Stimulated activated naive CD4-positive, alpha-beta T cell (primary cell): ENCODE measurements at places on chromosomes 12 and 14.

DNA sequence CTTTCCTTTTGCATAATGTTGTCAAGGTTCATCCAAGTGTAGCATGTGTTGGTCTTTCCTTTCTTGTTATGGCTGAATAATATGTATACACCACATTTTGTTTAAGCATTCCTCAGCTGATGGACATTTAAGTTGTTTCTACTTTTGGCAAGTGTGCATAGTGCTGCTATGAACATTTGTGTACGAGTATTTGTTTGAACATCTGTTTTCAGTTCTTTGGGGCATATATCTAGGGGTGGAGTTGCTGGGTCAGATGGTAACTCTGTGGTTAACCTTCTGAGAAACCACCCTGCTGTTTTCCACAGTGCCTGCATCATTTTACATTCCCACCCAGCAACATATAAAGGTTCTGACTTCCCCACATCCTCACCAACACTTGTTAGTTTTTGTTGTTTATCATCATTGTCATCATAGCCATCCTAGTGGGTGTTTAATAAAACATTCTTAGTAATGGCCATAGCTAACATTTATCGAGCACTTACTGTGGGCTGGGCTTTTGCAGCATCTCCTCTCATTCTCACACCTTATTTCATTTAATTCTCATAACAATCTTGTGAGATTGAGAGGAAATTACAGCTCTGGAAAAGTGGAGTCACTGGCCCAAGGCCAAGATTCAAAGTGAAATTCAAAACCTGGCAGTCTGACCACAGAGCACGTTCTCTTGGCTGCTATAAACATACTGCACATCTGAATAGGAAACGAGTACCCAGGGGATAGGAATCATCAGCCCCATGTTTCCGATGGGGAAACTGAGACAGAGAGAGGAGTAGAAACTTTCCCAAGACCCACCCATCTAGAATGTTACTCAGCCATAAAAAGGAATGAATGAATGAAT, 193.6 kb downstream of the KSR2 start:
- DNase-seq = no peak

DNA sequence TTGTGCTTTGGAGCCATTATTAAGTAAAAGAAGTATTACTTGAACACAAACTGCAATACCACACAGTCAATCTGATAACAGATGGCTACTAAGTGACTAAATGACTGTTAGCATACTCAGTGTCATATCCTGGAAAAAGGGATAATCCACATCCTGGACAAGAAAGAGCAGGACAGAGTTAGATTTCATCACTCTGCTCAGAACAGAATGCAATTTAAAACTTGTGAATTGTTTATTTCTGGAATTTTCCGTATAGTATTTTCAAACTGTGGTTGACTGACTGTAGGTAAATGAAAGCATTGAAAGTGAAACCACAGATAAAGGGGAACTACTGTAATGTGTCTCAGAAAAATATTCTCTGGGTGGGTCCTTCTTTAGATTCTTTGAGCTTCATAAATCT, 458.8 kb downstream of the TMEM117 start:
- DNase-seq = no peak

- DNase-seq = no peak
Measured at GRCh38 chr12:116319898-116320621, 42.6 kb upstream of the MED13L start.

- DNase-seq = no peak
Measured at GRCh38 chr12:84696908-84697540, 215.6 kb downstream of the SLC6A15 start.

- no peak for DNase-seq
Measured at GRCh38 chr14:75752907-75753594, 92.0 kb downstream of the TTLL5 start.

GRCh38 chr14:32329146-32329545, at the start of gene AKAP6:
Gene AKAP6 (plus strand): TSS chr14:32329298. CDS start chr14:32433494, 104,196 bp downstream.
- DNase-seq = no peak

DNA sequence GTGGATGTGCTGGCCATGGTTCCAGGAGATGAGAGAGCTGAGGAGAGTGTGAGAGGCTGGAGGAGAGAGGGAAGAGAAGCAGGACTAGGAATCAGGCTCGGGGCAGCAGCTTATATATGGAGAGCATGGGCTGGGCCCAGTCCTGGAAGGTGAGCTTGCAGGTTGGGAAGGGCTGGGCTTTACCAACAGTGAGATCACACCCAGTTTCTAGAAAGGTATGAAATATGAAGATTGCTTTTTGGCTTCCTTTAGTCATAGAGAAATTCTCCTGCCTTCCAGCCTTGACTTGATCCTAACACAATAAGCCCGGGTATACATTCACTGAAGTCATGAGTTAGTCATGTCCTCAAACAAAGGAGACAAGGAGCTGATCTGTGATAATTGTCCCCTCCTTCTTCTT, at the start of gene KRT6A:
Gene KRT6A, minus strand, starts transcription at position 86 of the 400 bp plus-strand sequence. Its CDS starts 69 bp downstream, at position 17.
- DNase-seq = no peak

DNA sequence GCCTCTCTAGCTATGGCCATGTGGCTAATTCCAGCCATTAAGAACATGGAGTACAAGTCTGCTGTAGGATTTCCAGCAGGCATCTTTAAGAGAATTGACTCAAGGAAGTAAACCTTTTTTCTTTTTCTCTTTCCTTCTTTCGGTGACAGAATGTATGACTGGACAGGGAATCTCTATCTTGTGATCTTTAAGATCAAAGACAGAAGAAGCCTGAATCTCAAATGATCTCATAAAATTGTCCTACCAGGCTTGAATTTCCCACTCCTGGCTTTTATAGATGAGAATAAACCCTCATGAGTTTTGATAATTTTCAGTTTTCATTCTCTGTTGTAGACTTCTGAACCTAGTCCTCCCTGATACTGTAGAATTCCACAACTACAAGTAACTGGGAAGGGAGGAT, 11.4 kb downstream of the DUSP6 start:
- DNase-seq = no peak

GRCh38 chr12:121590476-121591143, 9.8 kb upstream of the KDM2B start:
- peak; percentile 50 for DNase-seq

DNA sequence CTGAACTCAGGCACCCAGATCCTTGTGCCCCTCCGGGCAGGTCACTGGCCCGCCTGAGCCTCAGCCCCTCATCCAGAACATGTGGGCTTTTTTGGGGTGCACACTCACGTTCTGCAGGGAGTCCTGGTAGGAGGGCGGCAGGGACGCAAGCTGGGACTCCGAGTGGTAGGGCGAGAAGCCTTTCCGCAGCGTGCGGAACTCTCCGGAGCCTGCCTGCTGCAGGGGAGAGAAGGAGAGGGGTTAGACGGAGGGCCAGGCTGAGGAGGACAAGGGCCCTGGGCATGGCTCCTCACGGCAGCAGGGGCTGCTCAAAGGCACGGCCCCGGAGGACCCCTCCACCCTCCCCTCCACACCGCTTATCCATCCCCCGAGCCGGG, 40.8 kb downstream of the CCNK start:
- no peak for DNase-seq

DNA sequence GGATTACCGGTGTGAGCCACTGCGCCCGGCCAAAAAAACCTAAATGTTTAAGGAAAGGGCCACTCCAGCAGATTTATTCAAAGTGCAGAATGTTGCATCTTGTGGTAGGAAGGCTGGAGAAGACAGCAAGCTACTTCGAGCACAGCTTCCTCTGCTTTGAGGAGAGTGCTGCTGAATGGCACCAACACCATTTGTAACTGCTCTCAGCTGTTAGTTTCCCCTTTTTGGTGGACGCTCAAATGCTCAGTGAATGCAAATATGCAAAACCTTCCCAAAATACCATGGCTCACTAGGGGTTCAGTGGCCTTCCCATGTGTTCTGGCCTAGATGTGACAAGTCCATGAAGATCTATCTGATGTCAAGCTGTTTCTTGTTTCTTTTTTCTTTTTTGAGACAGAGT, 2.9 kb upstream of the TDRD9 start:
- no peak for DNase-seq

GRCh38 chr12:119178544-119179334, at the start of gene HSPB8:
Gene HSPB8 (plus strand): TSS chr12:119178931. CDS start chr12:119179313, 382 bp downstream.
- no peak for DNase-seq

DNA sequence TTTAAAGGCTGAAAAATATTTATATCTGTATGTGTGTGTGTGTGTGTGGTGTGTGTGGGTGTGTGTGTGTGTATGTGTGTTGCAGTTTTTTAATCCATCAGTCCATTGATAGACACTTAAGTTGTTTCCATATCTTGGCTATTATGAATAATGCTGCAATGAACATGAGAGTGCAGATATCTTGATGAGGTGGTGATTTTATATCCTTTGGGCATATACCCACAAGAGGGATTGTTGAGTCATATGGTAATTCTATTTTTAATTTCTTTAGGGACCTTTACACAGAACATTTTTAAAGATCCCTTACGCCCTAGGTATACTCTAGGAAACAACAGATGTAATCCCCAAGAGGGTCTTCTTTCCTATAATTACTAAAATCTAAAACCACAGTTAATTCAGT, 154.5 kb upstream of the CLEC14A start:
- DNase-seq = no peak

DNA sequence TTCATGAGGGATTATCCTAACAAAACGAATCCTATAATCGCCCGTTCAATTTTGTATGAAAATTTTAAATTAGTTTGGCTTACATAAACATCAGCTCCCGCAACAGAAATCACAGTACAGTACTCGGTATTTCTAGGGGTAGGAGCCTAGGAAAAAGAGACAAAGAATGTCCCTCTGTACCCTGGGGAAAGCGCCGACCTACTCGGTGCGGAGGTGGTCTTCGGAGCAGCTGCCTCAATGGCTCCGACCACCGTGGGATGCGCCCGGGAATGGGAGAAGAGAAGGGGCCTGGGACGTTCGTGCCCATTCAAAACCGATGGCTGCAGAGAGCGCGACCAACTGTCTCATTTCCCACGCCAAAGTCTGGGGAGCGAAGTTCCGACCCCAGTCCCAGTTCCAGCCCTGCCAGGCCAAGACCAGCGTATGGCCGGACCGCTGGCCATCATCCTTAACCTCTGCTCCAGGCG, 618 bp downstream of the GNPNAT1 start:
- no peak for DNase-seq

DNA sequence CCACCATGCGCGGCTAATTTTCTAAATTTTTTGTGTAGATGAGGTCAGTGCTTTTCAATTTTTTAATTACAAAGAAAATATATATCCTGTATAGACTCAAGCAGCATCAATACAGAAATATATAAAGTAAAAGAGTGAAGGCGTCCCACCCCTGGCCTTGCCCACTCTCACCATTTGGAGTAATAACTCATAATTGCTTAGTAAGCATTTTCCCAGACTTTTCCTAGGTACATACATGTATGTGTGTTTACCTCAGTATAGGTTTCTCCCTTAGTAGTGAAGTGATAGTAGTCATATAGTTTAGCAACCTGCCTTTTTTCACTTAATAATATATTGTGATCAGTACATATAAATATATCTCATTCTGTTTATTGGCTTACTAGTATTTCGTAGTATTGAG, 200.1 kb downstream of the NUBPL start:
- DNase-seq = no peak

- DNase-seq = no peak
Measured at GRCh38 chr14:69038455-69039287, 59.6 kb upstream of the ACTN1 start.

DNA sequence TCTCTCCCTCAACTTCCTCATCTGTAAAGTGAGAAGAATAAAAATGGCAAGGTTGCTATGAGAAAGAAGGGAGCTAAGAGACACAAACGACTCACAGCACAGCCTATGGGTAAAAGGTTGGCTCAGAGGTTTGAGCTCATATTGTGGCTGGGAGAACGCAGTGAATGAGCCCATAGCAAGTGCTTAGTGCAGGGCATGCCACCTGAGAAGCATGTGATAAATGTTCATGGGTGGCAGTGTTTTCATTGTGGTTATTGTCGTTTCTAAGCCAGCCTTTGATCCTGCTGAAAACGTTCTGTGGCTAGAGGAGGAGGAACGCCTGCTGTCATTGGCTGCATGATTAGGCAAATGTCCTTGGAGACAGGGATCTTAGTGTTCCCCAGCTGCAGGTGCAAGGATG, 150.4 kb downstream of the KSR2 start:
- no peak for DNase-seq

- DNase-seq = no peak
Measured at GRCh38 chr12:106345746-106346145, 11.8 kb upstream of the POLR3B start.

DNA sequence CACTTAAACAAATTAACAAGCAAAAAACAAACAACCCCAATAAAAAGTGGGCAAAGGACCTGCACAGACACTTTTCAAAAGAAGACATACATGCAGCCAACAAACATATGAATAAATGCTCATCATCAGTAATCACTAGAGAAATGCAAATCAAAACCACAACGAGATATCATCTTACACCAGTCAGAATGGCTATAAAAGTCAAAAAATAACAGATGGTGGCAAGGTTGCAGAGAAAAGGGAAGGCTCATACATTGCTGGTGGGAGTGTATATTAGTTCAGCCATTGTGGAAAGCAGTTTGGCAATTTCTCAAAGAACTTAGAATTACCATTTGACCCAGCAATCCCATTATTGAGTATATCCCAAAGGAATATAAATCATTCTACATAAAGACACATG, 34.6 kb upstream of the NT5DC3 start:
- DNase-seq = no peak

DNA sequence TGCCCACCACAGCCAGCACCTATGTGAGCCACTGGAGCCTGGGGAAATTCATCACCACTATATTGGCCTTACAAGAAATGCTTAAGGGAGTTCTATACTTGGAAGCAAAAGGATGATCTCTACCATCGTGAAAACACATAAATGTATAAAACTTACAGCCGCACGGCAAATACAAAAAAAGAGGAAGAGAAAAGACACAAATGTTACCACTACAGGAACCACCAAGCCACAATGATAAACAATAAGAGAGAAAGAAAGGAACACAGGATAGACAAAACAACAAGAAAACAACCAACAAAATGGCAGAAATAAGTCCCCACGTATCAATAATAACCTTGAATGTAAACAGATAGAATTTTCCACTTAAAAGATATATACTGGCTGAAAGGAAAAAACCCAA, 267.5 kb downstream of the TMEM121 start:
- no peak for DNase-seq

DNA sequence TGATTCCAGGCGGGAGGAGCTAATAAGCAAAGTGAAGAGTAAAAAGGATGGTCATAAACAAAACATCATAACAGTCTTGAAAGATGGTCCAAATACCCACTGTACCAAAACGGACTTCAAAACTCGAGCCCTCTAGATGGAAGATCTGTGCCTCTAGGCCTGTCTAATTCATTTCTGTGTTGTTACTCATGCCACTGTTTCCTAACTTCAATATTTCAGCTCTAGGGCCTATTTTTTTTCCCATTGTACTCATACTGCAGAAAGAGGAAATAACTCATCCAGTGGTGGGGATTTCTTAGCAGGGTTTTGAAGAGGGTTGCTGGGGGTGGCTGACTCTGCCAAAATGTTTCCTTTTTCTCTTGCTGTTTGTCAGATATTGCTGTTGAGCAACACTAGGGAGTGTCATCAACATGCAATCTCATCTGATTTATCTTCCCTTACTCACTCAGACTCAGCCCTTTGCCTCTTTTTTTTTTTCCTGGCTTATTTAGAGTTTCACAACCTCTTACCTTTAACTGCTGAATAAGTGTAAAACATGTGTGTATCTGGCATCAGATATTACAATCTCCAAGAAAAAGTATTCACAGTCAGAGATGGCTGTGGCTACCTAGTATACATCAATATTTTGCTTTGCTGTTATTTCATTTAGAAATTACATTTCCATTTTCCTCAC, 189.6 kb downstream of the DUSP6 start:
- DNase-seq = no peak
